Right renal pelvis (tissue), 4 donors: ENCODE measurements at places on chromosomes 3 and 15.

DNA sequence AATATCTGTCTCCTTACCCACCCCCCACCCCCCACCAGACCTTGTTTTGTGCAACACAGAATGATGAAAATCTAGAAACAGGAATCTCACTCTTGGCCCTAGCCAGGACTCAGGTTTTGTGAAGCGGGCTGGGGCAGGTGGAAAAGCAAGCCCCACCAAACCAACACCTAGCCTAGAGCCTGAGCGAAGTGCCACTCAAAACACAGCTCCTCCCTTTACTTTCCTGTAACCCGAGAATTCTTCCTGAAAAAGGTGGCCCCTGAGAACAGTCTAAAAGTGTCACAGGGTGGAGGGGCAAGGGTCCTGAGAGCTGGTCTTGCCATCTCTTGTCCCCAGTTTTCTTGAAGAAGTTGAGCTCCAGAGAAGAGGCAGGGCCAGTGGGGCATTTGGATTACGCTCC is 17.4 kb upstream of the RPUSD3 start:
- no peak for DNase-seq

DNA sequence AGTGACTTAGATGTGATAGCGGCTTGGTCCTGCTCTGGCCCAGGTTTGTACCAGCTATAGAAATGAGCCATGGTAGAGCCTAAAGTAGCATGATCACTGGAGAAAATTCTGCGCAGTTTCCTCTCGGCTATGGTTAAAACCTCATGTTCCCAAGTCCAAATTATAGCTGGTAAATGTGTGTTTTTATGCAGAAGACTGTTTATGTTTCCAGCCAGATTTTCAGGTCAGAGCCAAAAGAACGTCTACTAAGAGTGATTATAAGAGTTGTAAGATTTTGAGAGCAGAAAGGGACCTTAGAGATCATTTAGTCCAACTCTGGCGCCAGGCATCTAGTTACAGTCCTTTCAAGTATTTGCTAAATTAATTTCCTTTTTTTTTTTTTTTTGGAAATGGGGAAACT is 333.7 kb downstream of the LPP start:
- DNase-seq: no peak

DNA sequence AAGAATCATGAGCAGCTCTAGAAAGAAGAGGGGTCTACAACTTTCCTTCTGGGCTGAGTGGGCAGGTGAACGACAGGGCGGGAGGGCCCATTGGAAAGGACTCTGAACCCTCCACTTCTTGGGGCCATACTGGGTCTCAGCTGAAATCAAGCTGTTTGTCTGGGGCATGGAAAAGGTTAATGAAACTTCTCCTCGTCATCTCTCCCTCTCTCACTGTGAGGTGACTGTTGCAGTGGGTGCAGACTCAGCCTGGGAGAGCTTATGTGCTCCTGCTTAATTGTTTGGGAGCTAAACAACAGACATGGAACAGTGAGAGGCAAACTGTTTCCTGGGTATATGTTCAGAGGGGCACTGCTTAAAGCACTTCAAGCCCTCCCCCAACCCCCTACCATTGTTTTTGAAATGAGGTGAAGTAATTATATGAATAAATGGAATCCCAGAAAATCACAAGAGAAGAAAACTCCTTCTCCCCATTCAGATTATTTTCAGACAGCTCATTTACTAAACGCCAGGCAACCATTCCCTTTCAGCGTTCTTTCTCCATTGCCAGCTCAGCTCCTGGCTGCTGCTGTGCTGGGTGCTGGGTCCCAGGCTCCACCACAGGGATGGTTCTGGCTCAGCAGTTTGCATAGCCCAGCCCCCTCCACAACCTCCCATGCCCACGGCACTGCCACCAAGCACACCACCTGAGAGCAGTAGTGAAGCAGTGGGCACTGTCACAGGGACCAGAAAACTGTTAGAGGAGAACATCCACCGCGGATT is 444.9 kb upstream of the TBL1XR1 start:
- DNase-seq: no peak

DNA sequence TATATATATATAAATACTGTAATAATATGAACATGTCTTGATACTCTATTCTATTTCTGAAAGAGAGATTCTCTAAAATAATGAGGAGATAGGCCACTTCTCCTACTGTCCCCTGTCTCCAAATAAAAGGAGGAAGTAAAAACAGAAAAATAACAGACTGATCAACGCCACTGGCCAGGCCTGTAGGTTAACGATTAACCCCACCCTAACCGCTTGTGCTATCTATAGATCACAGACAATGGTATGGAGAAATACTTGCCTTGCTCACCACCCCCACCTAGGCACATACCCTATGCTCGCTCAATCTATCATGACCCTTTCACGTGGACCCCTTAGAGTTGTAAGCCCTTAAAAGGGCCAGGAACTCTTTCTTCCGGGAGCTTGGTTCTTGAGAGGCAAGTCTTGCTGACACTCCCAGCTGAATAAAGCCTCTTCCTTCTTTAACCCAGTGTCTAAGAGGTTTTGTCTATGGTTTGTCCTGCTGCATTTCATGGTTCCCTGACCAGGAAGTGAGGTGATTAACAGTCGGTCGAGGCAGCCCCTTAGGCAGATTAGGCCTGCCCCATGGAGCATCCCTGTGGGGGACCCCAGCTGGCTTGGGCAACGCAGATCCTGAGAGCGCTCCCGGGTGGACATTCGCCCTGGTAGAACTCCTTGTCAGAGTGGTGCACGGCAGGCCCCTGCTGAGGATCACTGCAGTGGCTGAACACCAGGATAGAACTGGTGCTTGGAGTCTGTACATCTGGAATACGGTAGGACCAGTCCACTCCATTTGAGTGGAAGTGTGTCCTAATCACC is 521.8 kb upstream of the CNTN3 start:
- no peak for DNase-seq

- no peak for DNase-seq
Observed at GRCh38 chr3:5788496-5788895, 601.0 kb downstream of the EDEM1 start.

GRCh38 chr3:197289726-197290125 is 8.7 kb downstream of the DLG1 start:
- DNase-seq: no peak

DNA sequence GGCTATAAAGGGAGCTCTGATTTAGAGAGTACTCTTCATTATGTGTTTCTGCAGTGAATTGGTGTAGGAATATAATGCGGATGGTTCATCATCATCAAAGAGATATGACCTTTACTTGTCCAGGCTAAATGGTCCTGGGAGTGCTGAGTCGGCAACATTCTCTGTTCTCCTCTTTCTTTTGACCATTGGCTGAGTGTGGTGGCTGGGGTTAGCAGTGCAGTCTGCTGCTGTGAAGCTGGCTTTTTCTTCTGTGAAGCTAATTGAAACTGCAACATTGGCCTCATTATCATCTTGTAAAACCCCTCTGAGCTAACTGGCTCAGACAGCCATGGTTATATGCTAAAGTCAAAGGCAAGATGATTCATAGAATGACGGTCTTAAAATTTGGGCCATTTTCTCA is 83.8 kb downstream of the THRB start:
- DNase-seq: no peak
